ENCODE measurements at places on chromosomes 16 and 17. TPM values are rescaled to one million over a fixed set of nuclear protein-coding genes. Genes with fewer than 3 reads are reported as not detected.

KATNIP gene
- 7.5 TPM for polyA plus RNA-seq

EXOC7 gene
- 77.8 TPM for polyA plus RNA-seq

EFCAB5 gene
- polyA plus RNA-seq, result 1.3 TPM

GNGT2 gene
- 1.4 TPM for polyA plus RNA-seq

SP6 gene
- polyA plus RNA-seq, result 4.0 TPM

LITAFD gene
- not detected for polyA plus RNA-seq

CD300LG gene
- 3.0 TPM for polyA plus RNA-seq

CD300LB gene
- polyA plus RNA-seq, result 0.30 TPM

HLF gene
- polyA plus RNA-seq, result 5.2 TPM

MYH8 gene
- polyA plus RNA-seq, result 1,267 TPM

CPD gene
- 24.7 TPM for polyA plus RNA-seq

GRAP gene
- 1.5 TPM for polyA plus RNA-seq

MPP2 gene
- polyA plus RNA-seq, result 4.3 TPM

SLC12A3 gene
- not detected for polyA plus RNA-seq

NEUROD2 gene
- 0.06 TPM for polyA plus RNA-seq

KCNAB3 gene
- polyA plus RNA-seq, result 4.1 TPM

SCN4A gene
- polyA plus RNA-seq, result 28.7 TPM

CPSF4L gene
- polyA plus RNA-seq, result not detected

MPP3 gene
- 2.4 TPM for polyA plus RNA-seq

Measured in muscle of back (tissue), 13 donors.